ENCODE measurements at places on chromosomes 11 and 22.

- DNase-seq, result no peak
Measured at GRCh38 chr11:46369458-46370152, 11.9 kb upstream of the MDK start.

DNA sequence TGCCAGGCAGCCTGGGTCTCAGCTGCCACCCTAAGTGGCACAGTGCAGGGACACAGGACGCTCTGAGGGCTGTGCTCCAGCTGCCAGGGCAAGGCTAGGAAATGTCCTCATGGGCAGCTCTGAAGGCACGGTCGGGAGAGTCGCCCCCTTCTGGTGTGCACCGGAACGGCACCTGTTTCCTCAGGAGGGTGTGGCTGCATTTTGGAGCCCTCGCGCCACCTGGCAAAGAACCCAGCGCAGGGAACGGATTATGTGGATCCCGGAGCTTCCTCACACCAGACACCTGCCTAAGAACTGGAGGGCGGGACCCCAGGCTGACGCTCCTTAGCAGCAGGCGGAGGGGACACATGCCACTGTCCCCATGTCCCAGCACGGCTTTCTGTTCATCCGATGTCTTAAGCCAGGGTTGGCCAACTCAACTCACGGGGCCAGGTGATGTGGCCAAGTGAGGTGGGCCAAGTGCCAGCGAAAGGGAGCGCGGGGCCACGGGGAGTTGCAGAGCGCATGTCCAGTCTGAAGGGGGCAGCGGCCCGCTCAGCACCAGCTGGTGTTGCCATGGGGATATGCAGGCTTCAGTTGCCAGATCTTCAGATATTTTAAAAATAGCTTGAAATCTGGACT is 5.1 kb upstream of the SLC22A8 start:
- no peak for DNase-seq

- no peak for DNase-seq
Measured at GRCh38 chr11:12108875-12109453, 1.4 kb upstream of the MICAL2 start.

- DNase-seq, result no peak
Measured at GRCh38 chr11:1178906-1179305, 21.2 kb downstream of the MUC5AC start.

DNA sequence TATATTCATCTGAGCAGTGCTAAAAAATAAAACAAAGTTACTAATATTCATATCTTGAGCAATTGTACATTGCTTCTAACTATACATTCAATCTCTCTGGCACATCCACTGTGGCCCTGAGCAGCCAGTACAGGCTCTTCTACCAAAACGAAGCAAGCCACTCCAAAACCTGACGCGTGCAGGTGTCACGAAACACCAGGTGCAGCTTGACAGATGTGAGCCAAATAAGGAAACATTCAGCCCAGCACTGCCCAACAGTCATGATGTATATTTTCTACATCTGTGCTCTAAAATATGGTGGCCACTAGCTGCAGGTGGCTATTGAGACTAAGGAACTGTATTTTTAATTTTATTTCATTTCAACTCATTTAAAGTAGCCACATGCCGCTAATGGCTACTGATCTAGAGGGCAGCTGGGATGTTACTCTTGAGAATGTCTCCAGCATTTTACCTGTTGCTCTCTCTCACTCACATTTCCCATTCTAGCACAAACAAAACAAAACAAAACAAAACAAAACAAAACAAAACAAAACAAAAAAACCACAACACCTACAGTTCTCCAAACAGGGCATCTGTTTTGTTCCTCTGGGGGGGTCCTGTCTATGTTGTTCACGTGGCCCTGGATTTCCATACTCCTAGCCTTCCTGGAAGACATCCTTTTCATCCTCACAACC is 77.7 kb downstream of the LARGE1 start:
- no peak for DNase-seq

Data from activated T-cell treated with anti-CD3 and anti-CD28 coated beads for 1 hour (primary cell).